Fibroblast of pulmonary artery (primary cell): ENCODE measurements at places on chromosomes 6 and 20.

DNA sequence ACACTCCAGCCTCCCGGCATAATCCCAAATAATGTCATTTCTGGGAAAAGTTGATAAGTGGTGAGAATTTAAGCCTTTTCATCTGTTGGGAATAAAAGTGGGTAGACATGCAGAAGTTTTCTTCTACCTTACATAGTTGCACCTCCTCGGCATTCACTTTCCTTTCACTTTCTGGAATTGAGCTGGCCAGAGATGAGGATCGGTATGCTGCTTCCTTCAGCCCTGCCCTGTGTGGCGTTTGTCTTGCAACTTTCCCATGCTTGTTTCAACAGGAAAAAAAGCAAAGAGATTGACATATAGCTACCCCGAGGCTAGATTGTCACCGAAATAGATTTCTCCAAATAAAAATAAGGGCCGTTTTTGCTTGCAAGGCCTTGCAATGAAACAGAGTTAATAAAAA, 65.8 kb upstream of the JAG1 start:
- peak; percentile 39 for DNase-seq

GRCh38 chr6:117907601-117908245, 659 bp downstream of the SLC35F1 start:
- DNase-seq, result no peak

DNA sequence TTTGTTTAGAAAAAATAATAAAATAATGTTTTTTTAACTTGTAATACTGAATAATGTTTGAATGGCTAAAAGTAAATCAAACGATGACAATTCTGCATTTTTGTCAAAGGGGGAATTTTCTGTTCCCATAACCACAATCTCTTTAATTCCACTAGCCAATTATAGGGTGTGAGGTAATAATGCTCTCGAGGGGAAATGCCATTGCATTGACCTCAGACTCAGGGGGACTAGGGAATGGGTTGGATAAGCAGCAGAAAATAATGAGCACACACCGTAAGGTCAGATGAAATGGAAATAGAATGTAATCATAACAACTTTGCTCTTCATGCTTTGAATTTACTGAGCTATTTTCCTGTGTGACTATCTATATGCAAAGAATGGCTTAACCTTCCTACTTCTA, 584.7 kb downstream of the RFPL4B start:
- DNase-seq, result peak; percentile 74

DNA sequence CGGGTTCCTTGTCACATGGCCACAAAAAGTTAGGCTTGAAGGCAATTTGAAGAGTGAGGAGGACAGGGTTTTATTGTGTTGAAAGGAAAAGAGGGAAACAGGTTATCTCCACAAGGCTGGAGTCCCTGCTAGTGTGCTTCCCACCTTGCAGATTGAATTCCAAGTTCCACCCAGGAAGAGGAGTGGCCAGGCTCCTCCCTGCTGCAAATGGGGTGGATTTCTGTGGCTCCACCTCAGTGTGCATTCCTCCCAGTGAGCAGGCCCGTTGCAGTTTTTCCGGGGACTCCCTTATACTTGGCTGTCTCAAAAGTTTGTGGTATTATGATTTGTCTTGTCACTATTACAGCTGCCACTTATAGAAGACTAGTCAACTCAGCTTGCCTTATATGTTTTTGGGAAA, 281.8 kb upstream of the PLCB4 start:
- DNase-seq, result no peak

- no peak for DNase-seq
Measured at GRCh38 chr20:62816884-62817873, at the start of gene COL9A3. Gene COL9A3, plus strand, starts transcription at chr20:62817050. Its CDS starts 15 bp downstream, at chr20:62817065.

- no peak for DNase-seq
Measured at GRCh38 chr20:59333951-59334350, 33.5 kb downstream of the EDN3 start.

DNA sequence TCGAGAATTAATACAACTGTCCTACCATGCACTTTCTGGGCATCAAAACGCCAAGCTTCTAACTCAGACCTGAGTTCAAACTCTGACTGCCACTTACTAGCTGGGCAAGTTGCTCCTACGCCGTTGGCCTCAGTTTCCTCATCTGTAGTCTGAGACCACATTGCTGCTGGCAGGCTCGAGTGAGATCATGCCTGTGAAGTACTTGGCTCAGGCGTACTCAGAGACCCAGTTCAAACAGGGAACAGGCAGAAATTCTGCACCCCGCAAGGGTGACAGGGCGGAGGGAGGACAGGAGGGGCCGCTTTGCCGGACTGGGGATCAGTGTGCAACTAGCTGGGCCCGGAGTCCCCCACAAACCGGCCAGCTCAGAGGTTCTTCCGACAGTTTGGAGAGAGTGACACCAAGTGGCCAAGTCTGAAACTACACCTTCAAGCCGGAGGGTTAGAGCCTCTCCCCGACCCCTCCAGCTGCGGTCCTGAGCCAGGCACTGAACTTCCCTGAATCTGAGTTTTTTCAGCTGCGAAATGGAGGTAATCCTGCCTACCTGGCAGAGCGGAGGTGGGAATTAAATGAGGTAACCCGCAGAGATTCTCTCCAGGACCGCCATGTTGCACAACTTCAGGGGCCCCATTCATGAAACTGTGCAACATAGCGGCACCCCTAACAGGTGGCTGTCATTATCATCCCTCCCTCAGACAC, 46.0 kb upstream of the PTPN1 start:
- DNase-seq, result peak; percentile 67

- no peak for DNase-seq
Measured at GRCh38 chr6:122753000-122753687, 26.4 kb upstream of the FABP7 start.

GRCh38 chr6:114334237-114334636, 8.6 kb downstream of the HS3ST5 start:
- DNase-seq, result no peak

DNA sequence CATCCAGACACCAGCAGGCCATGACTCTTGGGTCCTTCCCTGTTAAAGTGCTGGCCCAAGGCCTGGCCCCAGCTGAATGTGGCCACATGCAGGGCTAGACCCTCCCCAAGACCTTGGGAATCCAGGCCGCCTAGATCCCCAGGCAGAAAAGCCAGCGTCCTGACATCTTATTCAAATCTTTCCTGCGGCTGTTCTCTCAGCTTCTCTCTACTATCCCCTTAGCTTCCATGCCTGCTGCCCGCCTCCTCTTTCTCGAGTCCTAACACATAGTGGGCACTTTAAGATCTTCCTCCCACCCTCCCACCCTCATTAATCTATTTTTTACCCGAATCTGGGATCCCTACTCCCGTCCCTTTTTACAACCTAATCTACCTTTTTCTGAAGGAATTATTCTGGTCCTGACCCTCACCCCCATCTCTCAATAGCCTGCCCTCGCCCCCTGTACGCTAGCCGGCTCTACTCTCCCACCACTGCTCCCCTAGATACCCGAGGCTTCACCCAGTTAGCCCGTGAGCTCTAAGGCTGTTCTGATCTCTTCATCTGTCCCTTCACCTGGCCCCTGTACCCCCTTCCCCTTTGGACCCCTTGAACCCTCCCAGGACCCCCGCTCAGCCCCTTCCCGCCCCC, at the start of gene CCHCR1:
Gene CCHCR1 (minus strand): TSS at position 290 of the 627 bp plus-strand sequence. CDS start 202 bp downstream, at position 88.
- DNase-seq, result no peak

DNA sequence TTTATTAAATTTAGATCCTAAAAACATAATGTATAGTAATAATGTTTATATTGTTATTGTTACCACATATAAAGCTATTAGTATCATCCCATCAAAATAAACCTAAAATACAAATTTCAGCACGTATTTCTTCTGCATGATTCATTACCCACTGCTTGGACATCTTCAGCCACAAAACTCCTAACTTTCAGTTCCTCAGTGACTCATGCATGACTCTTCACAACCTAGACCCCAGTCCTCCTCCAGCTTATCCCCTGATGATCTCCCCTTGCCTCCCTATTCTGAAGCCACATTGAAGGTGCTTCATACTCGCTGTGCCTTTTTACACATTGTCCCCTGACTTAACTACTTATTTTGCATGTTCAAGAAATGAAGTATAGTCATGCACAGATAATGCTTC, 11.2 kb upstream of the GPRC6A start:
- peak; percentile 3 for DNase-seq

GRCh38 chr6:16562498-16562897, 198.8 kb downstream of the ATXN1 start:
- peak; percentile 10 for DNase-seq

GRCh38 chr6:113317442-113317841, 539.7 kb upstream of the MARCKS start:
- no peak for DNase-seq
